ENCODE measurements at places on chromosomes 13 and 19.

GRCh38 chr19:38784224-38784623, 4.8 kb upstream of the LGALS7B start:
- H3K4me1 ChIP-seq: no peaks in the 10 kb centered on the region
- H3K27ac ChIP-seq: no peak overlapping the region
- H3K36me3 ChIP-seq: no peaks in the 10 kb centered on the region
- no peak for DNase-seq
- H3K4me3 ChIP-seq: no peak overlapping the region
- H3K27me3 ChIP-seq: no peaks in the 10 kb centered on the region

DNA sequence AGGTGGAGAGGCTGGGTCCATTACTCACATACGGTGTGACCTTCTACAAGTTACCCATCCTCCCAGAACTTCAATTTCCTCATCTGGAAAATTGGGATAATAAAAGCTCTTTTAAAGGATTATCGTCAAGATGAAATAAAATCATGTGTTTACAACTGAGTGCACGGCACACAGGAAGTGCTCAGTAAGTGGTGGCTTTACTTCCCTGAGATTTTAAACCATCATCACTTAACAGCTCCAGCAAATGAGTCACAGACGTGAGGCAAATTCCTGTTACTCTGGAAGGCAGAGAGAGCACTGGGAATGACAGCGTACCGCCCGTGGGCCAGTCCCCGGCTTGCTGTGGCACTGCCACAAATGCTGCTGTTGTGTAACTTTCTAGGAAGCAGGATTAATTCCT, 64.1 kb downstream of the MRPL57 start:
- H3K27me3 ChIP-seq: peaks cover 1% of the 10 kb centered on the region
- no peak overlapping the region for H3K4me3 ChIP-seq
- no peaks in the 10 kb centered on the region for H3K36me3 ChIP-seq
- H3K4me1 ChIP-seq: peaks cover 12% of the 10 kb centered on the region
- no peak for DNase-seq

GRCh38 chr13:37039896-37040295, 19.6 kb downstream of the SUPT20H start:
- peaks cover 2% of the 10 kb centered on the region for H3K4me1 ChIP-seq
- H3K36me3 ChIP-seq: peaks cover 44% of the 10 kb centered on the region
- DNase-seq: no peak
- no peak overlapping the region for H3K4me3 ChIP-seq
- H3K27me3 ChIP-seq: no peaks in the 10 kb centered on the region
- no peak overlapping the region for H3K27ac ChIP-seq

DNA sequence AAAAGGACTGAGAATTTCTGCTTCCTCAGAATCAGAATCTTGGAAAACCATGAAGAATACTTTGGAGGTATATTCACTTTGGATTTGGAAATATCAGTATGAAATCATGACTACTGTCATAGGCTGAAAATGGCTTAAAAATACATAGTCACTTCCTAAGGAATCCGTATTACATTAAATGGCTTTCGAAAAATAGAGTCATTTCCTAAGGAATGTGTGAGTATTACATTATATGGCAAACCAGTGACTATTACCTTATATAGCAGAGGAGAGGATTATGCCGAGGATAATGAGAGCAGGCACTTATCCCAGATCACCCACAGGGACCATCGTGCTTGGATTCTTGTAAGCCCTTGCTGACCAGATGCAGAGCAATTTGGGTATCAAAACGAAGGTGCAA, 1471.8 kb downstream of the EFNB2 start:
- H3K4me3 ChIP-seq: no peak overlapping the region
- H3K4me1 ChIP-seq: no peaks in the 10 kb centered on the region
- H3K27ac ChIP-seq: no peak overlapping the region
- H3K27me3 ChIP-seq: no peaks in the 10 kb centered on the region
- no peaks in the 10 kb centered on the region for H3K36me3 ChIP-seq
